ENCODE measurements at places on chromosomes 3 and 15.

DNA sequence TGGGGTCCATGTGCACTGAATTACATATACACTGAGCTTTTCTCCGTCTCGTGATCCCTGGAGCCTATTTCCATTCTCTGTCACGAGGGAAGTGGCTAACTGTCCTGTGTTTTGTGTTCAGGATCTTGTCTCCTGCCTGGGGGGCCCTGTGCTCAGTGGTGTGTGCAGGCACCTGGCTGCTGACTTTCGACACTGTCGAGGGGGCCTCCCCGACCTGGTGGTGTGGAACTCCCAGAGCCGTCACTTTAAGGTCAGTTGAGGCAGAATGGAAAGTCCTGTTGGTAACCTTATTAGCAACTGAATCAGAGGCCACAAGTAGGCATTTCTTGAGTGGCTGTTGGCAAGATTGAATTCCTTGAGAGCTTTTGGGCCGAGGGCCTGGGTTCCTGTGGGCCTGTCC, 26.7 kb downstream of the FAN1 start:
- no peak for DNase-seq

GRCh38 chr3:38154033-38154494, 11.3 kb upstream of the OXSR1 start:
- no peak for DNase-seq

- DNase-seq = no peak
These were observed 2.5 kb downstream of the PLAAT1 start for GRCh38 chr3:193243571-193243970.

- DNase-seq = no peak
These were observed 172.6 kb upstream of the CNTN3 start for GRCh38 chr3:74787011-74787410.

DNA sequence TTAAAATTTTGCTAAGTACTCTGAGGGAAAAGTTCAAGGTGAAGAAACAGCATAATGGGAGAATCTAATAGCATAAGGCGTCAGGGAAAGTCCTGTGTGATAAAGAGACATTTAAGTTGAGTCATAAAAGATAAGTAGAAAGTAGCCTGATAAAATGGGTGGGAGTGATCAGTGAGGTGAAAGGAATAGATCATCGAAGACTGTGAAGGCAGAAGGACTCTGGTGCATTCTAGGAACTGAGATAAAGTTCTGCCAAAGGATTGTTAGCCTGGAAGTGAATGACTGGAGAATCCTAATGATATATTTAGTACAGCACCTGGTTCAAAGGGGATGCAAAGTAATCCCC, 149.9 kb downstream of the CFAP20DC start:
- no peak for DNase-seq

DNA sequence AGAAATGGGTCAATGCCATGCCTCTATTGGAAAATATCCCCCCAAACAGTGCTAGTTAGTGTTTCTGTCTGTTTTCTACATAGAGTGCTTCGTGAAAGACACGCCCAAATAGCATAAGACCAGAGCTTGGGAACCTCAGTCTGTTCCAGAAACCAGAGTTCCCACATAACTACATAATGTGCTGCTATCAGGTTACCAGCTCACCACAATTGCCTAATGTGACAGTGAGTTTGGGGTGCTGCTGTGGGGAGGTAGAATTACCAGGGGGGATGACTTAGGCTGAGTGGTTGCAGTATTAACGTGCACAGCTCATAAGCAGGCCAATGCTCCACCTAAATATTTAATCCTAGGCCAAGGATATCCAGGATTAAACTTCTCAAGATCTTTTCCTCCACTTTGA, 39.2 kb downstream of the DUT start:
- DNase-seq = no peak

DNA sequence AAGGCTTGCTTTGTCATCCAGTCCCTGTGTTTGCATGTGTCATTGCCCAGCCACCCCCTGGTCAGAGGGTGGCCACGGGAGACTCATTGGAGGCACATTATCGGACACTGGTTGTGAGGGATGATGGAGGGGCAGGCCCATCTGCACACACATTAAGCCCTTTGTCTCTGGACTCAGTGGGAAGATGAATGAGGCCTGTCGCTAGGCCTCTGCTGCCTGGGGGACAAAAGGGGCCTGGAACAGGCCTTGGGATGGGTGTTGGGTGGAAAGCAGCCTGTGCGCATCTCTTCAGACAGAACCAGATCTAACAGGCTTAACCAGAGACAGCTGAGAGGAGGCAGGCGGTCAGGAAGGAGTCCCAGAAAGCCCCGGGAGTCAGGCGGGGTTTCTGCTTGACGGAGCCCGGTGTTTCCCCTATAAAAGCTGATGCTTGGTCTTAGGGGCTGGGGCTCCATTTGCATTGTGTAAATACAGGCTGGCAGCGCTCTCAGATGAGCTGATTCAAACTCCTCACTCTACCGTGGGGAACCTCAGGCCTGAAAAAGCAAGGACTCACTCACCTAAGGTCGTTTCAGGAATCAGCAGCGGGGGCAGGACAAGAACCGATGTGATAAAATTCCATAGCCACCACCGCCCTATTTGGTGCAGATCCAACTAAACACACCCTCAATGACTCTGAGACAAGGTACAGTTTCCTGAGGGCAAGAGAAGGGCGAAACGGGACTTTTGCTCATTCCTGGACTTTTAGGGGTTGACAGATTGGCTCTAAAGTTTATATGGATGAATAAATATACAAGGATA, 17.1 kb upstream of the SKIC8 start:
- DNase-seq = no peak

GRCh38 chr3:186173224-186173815, 64.4 kb upstream of the ETV5 start:
- no peak for DNase-seq

GRCh38 chr3:26104851-26105251, 315.0 kb downstream of the OXSM start:
- no peak for DNase-seq

DNA sequence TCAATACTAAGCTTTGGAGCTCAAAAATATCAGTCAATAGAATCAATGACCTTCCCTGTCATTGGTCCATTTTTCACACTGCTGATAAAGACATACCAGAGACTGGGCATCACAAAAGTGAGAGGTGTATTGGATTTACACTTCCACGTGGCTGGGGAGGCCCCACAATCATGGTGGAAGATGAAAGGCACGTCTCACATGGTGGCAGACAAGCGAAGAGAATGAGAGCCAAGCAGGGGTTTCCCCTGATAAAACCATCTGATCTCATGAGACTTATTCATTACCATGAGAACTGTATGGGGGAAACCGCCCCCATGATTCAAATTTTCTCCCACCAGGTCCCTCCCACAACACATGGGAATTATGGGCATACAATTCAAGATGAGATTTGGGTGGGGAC, 81.9 kb downstream of the ANXA2 start:
- DNase-seq = no peak

DNA sequence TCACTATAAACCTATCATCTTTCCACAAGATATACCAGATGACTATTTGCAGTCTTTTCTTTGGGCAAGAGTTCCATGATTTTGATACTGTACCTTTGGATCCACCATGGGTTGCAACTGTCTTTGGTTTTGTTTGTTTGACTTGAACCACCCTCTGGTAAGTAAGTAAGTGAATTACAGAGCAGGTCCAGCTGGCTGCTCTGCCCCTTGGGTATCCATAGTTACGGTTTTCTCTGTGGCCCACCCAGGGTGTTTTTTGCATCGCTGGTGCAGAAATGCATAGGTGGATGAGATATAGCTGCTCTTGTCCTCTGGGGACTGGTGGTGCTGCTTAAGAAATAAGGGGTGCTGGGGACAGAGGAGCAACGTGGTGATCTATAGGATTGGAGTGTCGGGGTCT, 33.8 kb downstream of the CHDH start:
- DNase-seq = no peak

DNA sequence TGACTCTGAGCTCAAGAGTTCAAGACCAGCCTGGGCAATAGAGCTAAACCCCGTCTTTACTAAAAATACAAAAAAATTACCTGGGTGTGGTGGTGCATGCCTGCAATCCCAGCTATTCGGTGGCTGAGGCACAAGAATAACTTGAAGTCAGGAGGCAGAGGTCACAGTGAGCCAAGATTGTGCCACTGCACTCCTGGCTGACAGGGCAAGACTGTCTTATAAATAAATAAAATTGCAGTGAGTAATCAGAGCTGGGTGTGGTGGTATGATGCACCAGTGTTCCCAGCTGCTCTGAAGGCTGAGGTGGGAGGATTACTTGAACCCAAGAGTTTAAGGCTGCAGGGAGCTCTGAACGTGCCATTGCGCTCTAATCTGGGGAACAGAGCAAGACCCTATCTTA, 55.9 kb upstream of the GCNT3 start:
- no peak for DNase-seq

DNA sequence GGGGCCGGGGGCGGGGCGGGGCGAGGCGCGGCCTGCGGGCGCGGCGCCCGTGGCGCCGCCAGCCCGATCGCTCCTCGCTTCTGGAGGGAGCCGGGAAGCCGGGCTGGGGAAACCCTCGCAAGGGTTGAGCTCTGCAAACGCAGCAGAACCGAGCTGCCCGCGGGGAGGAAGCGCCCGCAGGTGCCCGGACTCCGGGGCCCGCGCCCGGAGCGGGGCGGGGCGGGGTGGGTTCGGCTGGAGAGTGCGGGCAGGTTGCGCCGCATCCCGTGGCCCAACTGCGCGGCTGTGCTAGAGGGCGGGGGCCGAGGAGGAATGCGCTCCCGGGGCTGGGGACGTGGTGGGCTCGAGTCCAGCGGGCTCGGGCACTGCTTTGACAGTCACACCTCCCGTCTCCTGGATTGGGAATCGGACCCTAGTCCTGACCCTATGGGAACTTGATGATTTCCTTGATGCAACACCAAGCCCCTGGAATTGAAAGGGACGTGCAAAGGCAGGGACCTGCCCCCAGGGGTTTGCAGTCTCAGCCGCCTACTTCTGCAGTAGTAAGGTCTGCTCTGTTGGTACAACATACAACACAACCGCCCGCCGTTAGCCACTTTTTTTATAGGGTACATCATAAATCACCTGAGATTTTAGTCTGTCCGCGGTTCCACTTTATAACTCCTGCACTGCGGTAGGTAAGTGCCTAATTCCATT, 34.3 kb downstream of the ZBTB38 start:
- no peak for DNase-seq

- no peak for DNase-seq
These were observed 66.7 kb upstream of the OCA2 start for GRCh38 chr15:28165791-28166190.

GRCh38 chr15:38671006-38671387, 106.4 kb upstream of the RASGRP1 start:
- DNase-seq = no peak

GRCh38 chr3:46882377-46883053, 5.0 kb downstream of the PTH1R start:
- no peak for DNase-seq

GRCh38 chr3:72839057-72839456, 9.2 kb downstream of the SHQ1 start:
- DNase-seq = no peak

DNA sequence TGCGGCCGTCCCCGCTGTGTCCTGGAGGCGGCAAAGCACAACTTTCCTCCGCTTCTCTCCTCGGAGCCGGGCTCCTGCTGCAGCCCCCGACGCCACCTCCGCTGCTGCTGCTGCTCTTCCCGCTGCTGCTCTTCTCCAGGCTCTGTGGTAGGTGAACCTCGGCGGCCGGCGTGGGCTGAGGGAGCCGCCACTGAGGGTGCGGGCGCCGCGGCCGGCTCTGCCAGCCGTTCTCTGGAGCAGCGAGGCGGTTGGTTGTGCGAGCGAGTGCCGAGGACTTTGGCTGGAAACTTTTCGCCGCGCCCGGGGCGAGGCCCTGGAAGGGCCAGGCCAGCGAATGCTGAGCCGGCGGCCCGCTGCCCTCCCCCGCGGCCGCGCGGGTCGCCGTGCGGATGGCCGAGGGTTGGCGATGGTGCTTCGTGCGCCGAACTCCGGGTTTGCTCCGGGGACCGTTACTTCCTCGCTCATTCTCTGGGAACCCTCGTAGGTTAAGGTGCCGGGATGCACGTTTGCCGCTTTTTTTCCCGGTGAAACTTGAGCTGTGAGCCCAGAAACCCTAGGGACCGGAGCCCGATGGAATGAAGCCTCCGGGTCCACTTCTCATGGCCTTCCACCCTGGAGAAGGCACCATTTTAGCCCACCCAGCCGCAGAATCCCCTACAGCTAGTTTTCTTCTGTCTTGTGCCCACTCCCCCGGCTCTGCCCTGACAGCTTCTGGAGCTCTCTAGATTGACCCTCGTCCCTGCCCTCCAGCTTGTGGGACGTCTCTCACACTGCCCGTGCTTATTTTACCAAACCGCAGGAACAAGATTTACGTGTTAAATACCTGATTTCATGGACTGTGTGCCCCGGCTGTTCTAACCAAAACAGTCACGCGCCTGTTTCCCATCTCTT, 660 bp downstream of the NECTIN3 start:
- peak; percentile 15 for DNase-seq

GRCh38 chr15:40859206-40859851, 14.7 kb downstream of the RHOV start:
- DNase-seq = peak; percentile 80

DNA sequence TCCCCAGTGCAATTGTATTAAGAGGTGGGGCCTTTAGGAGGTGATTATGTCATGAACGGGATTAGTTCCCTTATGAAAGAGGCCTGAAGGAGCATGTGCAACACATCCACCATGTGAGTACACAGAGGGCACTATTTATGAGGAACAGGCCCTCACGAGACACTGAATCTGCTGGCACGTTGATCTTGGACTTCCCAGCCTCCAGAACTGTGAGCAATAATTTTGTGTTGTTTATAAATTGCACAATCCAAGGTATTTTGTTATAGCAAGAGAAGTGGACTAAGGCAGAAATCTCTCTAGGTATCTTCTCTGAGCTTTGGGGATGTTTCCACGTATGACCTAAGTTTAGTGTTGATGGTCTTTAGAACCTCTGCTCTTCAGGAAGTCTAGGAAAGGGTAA, 149.3 kb upstream of the CBLB start:
- DNase-seq = no peak

- DNase-seq = no peak
These were observed 14.1 kb downstream of the KCNMB3 start for GRCh38 chr3:179236669-179237301.

- DNase-seq = no peak
These were observed 67.2 kb downstream of the CGNL1 start for GRCh38 chr15:57443486-57443885.

DNA sequence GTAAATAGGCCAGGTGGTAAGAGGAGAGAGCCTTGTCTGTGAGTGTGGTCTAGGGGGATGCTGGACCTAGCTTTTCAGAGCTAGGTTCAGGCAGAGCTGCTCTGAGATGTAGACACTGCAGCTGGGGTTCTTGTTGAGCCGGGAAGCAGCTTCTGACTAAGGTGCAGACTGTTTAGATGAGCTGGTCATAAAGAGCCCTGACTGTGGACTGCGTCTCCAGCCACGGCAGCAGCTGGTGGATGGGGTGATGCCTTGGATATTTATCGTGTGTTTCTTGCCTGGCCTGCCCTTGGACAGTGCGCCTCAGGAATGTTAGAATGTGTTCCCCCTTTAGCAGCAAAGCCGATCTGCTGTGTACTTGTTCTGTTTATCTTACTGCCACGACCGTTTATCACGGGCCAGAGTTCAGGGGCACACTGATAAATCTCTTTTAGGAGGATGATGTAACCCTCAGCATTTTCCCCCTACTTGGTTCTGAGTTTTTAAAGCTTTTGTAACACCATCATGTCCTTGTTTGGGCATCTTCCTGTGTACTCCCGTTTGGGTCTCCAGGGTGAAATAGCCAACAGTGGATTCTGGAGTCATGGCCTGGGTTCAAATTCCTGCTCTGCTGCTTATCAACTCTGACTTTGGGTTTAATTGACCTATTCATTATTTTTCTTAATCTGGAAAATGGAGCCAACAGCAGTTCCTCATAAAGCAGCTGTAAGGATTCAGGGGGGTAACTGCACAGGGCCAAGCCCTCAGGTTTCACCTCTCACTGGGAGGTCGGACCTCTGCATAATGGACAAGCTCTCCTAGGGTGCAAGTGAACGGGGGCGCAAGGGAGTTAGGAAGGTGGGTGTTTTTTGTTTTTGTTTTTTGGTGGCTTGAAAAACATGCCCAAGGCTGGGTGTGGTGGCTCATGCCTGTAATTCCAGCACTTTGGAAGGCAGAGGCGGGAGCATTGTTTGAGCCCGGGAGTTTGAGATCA, 51.4 kb downstream of the FLNB start:
- no peak for DNase-seq
